ENCODE measurements at places on chromosomes 13 and 19. TPM values are rescaled to one million over a fixed set of nuclear protein-coding genes. Genes with fewer than 3 reads are reported as not detected.
A peak's percentile ranks its signal among the peaks of the same experiment; 100 is the strongest.

DNA sequence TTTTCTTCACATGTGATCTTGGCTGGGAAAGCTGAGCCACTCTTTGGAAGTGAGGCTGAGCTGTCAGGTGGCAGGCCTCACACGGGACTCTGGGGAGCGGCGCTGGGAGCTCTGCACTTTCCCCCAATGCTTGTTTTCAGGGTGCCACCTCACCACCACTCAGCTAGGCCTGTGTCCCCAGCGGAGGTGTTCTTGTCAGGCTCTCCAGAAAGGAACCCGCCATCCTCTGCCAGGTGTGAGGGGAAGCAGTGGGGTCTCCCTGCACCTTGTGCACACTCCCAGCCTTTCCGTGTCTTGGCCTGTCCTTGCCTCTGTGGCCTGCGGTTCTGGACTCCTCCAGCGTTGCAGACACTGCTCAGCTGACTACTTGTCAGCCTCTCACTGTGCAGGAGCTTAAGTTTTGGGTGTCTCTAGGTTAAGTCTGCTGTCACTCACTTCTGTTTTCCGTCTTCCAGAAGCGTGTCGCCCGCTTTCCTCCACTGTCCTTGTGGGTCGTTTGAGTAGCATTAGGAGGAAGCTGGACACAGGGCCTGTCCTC is 51.9 kb downstream of the GGACT start:
- DNase-seq, result no peak

GRCh38 chr19:39264306-39265290 is 3.6 kb upstream of the IFNL2 start:
- DNase-seq, result peak; percentile 69

GRCh38 chr19:43639519-43640423 is at the start of gene CADM4:
TSS of gene CADM4 (minus strand) at chr19:43639850. CDS start at chr19:43639790, 60 bp downstream.
- peak; percentile 79 for DNase-seq

NKPD1 gene
- 0.32 TPM for total RNA-seq

GRCh38 chr13:38440666-38441065 is 91.0 kb downstream of the UFM1 start:
- DNase-seq, result no peak

DNA sequence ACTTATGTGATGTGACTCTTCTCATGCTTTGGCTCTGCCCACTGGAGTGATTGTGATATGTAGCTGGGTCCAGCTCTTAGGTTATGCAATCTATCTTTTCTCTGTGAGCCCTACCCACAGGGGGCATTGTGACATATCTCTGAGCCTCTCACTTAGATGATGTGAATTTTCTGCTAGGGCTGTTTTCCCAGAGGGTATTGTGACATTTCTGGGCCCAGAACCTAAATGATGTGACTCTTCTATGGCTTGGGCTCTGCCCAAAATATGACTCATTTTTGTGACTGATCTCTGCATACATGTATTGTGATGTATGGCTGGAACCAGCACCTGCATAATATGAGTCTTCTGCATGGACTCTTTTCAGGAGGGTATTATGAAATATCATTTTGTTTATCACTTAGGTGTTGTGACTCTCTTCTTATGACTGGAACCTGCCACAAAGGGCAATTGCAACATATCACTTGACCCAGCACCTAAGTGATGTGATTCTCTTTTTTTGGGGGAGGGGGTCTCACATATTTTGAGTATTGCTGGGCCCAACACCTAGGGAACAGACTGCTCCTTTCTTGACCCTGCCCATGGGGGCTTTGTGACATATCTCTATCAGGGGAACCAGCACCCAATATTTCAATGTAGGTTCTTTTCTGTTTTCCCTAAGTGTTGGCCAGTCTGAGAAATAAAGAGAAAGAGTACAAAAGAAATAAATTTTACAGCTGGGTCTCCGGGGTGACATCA is 12.1 kb upstream of the ZNF254 start:
- DNase-seq, result no peak

SULT2A1 gene
- not detected for total RNA-seq

DNA sequence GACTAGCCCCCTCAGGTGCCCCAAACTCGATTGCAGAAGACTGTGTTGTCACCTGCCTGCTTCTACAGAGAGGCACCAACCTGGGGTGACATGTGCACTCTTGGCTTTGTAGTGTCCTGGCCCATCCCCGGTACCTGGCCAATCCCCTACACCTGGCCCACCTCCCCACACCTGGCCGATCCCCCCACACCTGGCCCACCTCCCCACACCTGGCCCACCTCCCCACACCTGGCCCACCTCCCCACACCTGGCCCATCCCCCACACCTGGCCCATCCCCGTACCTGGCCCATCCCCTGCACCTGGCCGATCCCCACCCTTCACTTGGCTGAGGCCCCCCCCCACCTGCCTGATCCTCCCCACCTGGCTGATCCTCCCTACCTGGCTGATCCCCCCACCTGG is 25.4 kb downstream of the ATP11A start:
- peak; percentile 20 for DNase-seq

GRCh38 chr19:38298821-38299680 is 5.0 kb upstream of the C19orf33 start:
- DNase-seq, result no peak
